GM04504 (cell line): ENCODE measurements at places on chromosomes 4 and X.

DNA sequence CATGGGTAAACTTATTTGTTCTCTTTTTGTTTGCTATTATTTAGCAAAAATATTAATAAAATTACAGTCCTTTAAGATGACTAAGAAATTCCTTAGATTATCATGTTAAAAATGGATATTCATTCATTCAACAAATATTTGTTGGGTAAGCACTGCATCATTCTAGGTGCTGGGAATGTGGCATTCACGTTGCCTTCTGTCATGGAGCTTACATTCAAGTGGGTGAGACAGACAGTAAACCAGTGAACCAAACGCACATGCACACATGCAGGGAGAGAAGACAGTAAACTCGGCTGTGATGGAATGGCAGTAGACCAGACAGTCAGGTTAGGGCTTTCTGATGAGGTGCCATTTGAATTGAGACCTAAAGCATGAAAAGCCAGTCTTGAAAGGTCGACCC, 91.8 kb downstream of the STOX2 start:
- no peak for DNase-seq

DNA sequence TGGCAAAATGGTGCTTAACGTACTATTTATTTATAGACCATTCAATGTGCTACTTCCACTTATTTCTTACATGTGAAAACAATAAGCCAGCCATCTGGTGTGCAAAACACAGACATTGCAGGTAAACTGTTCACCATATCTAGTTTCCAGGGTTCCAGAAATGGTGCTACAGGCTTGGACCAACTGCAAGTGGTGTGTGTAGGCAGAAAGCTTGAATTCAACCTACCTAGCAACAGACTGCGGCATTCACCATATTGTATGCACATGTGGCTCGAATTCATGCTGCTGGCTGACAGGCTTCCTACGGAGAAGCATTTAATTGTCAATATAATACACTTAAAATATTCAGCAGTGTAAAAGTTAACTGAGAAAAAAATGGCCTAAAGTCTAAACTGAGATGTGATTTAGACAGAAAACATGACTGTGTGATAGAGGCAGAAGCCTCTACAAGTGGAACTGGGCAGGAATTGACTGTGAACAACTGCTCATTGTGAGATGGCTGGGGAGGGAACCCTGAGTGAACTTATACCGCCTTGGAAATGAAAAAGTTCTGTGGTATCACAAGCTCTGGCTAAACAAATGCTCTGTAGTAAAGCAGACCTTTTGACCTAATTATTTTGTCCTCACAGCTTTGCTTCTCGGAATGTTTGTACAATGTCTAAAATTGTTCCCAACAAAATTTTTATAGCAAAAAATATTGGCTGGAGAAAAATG, 434.7 kb downstream of the GRIA2 start:
- DNase-seq, result no peak

DNA sequence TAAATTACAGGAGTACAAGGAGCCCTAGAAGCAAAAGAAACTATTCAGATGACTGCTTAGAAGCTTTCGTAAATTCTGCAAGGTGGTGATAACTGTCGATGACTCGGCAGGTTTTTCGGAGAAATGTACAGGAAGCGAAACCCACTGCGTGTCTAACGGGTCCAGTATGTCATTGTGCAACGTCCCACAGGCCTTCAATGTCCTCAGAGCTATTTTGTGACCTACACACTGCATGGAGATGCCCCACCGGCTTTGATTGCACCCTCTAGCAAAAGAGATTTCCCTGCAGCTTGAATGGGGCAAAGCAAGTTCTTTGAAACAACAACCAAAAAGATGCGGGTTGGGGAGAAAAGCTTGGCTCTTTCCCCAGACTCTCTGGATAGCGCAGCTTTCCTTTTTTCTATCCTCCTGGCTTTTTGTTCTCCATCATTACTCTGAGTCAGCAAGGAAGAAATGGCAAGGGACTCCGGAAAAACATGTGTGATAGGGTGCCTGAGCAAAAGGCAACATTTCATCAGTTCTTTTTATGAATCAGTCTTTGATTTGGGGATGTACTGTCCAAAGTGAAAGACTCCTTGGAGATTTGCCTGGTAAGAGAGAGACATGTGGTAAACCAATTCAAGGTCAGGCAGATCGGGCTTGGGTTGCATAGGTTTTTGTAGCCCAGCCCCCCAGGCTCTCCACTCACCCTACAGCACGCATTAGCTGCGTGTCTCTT, 112.0 kb upstream of the TBL1X start:
- DNase-seq, result peak; percentile 49

DNA sequence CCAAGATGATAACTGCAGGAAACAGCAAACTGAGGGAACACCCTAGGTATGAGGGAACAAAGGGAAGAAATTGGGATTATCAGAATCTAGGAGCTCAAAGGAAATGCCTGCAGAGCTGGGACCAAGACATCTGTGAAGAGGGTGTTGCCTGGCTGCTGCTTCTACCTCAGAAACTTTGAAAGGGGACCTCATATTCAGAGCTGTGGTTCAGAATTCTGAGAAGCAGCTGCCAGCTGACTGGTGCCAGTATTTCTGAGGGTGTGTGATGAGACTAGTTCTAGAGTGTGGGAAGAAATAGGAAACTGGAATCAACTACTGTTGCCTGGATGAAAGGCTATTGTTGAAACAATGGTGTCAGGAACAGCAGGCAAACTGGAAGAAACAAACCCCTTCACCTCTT, 8.5 kb downstream of the FAAH2 start:
- no peak for DNase-seq
